ENCODE measurements at places on chromosomes 5 and 9.

GRCh38 chr9:35769763-35770162, 15.7 kb upstream of the MSMP start:
- no peak for DNase-seq

DNA sequence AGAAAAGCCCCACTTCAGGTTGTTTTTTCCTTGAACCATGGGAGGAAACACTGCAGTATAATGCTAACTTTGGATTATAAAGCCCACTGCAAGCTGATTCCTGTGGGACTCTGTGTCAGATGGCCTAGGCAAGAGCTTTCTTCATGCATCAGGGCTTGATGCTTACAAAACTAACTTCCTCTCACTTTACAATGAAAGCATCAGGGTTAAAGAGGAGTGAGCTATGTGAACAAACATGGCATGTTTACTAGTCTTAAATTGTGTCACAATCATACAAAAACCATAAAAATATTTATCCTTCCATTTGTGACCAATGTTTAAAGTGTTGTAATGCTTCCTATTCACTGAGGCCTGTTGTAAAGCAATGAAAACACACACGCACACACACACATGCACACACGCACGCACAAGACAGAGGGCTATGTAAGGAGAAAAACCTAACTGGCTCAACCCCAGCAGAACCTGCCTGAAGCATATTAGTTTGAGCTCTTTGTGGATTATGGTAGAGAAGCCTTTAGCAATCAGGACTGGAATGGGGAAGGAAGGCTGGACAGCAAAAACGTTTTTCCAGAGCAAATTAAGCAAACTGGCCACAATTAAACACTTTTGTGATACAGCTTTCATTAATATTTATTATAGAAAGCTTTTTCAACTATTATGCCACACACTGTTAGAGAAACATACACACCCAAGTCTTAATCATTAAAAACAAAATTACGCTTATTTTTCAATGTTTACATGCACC, 122.2 kb downstream of the AUH start:
- no peak for DNase-seq

GRCh38 chr9:72930828-72931227, 22.0 kb downstream of the ALDH1A1 start:
- no peak for DNase-seq

GRCh38 chr5:158879993-158880392, 219.7 kb downstream of the EBF1 start:
- DNase-seq: no peak

DNA sequence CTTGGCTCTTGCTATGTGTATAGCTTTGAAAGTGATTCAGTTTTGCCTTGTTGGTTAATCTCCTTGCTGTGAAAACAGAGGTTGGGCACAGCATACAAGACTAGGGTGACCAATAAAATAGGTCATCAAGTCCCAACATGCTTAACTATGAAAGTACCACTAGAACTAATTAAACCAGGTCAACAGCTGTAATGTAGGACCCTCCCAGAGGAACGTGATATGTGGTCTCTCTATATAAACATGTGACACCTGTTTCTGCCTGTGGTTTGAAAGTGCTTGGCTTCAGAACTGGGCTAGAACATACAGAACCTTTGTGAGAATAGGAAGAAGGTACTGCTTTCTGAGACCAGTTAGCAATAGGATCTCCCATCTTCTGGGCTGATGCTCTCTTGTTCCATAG, 297.1 kb downstream of the FBXL7 start:
- no peak for DNase-seq

DNA sequence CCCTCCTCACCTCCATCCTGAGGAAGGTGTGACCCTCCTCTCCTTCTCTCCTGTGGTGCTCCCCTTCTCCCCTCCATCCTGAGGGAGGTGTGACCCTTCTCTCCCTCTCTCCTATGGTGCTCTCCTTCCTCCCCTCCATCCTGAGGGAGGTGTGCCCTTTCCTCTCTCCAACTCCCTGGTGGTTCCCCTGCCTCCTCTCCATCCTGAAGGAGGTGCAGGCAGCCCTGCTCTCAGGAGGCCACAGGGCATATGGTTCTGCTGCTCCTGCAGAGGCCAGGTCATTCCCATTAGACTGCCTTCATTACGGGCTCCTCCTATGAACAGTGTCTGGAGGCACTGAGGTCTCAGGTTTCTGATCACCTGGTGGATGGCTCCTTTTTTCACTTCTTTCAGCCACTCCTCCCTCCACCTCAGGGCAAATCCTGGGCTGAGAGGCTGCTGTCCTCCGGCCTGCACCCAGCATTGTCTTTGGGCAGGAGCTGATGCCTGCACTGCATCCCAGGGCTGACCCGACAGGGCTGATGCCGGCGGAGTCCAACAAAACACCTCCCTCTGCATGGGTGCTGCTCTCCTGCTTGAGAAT, 197.1 kb downstream of the MED10 start:
- DNase-seq: no peak
